NCI-H187 treated with DMSO at 0.1 percent for 48 hours (cell line): ENCODE measurements at places on chromosomes 3 and 15.

DNA sequence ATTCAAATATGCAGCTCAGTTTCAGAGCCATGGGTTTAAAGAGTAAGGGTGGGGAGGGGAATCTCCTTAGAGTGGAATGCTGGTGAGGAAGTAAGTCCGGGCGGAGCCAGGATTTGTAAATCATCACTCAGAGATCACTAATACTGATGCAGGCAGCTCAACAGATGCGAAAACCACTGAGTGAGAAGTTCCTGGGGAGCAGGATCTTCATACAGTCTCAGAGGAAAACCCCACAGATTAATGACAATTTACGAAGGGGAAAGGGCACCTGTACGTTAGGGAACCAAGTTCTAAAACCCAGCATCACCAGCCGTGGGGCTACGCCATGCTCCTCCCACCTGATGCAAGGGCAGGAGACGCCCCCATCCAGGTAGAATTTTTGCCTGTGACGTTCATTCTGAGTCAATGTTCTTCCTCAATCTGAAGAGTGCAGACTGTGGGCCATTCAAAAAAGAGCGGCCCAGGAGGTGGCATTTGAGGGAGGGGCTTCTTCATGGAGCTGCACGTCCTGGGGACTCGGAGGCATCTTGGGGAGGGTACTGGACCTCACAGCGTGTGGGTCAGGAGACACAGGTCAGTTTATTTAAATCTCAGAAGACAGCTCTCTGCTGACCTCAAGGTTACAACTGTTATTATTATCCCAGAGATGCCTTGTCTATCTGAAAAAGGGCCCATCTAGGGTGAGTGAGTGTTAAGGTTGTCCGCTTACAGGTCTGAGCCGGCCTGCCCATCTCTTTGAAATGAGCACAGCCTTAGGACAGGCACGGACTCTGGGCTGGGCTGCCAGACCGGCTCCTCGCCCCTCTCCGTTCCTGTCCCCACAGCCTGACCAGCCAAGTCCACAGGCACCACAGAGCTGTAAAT lies 228.0 kb downstream of the XXYLT1 start:
- no peak for DNase-seq

DNA sequence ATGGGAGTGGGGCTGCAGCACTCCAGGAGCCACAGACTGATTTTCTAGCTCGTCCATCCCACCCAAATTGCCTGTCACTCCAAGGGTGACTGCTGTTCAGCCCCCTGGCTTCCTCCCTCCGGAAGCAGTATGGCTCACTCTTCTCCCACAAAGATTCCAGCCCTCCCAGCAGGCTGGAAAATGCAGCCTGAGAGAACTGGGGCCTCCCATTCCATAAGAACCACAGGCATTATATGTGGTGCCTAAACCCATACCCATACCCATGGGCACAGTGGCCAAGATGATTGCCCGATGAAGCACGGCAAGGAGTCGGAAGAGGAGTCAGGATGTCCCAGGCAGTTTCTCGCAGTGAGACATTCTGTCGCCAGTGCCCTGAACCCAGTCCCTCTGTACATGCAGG lies 6.0 kb upstream of the VILL start:
- no peak for DNase-seq

GRCh38 chr15:33561407-33561806 lies 250.6 kb downstream of the RYR3 start:
- DNase-seq = no peak

DNA sequence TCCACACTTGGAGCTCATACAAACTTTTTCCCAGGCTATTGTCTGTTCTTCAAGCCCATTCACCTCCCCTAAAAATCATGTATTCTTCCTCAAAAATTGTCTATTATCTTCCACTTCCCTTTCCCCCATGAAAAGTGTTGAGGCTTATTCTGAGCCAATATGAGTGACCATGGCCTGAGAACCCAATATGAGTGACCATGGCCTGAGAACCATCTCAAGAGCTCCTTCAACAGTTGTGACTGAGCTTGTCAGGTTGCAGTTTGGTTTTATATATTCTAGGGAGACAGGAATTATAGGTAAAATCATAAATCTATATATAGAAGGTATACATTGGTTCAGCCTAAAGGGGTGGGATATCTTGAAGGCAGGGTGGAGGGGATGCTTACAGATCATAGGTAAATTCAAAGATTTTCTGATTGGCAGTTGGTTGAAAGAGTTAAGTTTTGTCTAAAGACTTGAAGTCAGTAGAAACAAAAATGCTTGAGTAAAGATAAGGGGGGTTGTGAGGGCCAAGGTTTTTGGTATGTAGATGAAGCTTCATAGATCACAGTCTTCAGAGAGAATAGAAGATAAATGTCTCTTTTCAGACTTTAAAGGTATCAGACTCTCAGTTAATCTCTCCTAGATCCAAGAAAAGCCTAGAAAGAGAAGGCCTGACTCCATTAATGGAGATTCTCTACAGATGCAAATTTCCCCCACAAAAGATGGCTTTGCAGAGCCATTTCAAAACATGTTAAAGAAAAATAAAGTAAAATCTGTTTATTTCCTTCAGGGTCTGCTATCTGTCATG lies 95.8 kb downstream of the TGFBR2 start:
- no peak for DNase-seq

- DNase-seq = no peak
Observed at GRCh38 chr3:11373235-11373634, 101.0 kb downstream of the ATG7 start.

DNA sequence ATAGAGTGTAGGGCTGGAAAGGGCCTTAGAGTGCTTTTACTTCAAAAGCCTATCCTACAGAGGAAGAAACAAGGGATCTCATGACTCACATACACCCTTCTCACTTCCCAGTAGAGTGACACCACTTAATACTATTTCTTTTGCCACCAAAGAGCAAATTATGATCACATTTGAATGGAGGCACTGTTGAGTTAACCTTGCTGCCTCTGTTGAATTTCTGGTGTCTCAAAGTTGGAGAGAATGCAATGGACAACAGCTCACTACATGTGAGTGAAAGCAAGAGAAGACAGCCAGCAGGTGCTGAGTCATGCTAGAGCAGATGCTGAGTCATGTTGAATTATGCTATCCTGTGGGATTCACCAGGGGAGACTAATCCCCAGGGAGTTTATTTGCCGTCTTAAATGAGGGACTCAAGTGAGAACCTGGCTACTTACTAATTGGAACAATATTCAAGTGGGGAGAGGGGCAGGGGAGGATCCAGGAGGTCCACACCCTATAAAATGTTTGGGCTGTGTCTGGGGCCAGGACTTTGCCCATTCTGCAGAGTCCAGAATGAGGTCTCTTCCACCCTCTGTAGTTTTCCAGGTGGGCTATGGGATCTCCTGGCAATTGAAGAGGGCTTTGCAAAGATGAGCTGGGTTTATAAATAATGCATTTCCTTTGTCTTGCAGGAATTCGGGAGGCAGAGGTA lies 35.8 kb downstream of the ST8SIA2 start:
- no peak for DNase-seq

GRCh38 chr15:89667706-89667960 lies 11.5 kb downstream of the PLIN1 start:
- no peak for DNase-seq

DNA sequence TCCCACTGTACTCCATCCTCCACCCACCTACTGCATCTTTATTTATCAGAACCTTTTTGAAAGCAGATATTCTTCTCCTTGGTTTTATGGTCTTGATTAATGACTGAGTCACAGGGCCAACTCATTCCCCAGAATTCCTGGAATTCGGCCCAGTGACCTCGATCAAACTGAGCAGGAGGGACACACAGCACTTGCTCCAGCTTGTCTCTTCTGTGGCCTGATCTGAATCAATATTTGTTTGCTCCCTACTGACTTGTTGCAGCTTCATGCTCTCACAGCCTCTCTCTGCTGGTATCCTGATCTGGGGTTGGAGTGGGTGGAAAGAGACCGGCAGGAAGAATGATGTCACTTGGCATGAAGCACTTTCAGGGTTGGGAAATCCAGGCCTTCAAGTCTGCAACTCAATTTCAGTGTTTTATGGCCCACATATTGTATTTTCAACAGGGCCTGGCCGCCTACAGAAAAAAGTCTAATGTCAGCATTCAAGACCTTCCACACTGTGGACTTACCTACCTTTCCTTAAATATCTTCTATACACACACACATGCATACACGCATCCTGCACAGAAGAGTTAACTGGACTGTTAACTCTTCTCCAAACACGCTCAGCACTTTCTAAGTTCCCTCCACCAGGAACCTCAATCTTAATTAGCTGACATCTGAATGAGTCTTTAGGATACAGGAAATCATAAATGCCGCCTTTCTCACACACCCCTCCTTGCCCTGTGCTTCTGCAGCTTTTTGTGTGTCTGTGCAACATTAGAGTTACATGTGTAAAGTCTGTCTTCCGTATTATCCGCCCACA lies 4.6 kb downstream of the ANXA2 start:
- peak; percentile 8 for DNase-seq

GRCh38 chr15:99155961-99156443 lies 51.1 kb downstream of the SYNM start:
- DNase-seq = no peak

GRCh38 chr3:156661155-156661554 lies 13.2 kb upstream of the TIPARP start:
- DNase-seq = no peak

DNA sequence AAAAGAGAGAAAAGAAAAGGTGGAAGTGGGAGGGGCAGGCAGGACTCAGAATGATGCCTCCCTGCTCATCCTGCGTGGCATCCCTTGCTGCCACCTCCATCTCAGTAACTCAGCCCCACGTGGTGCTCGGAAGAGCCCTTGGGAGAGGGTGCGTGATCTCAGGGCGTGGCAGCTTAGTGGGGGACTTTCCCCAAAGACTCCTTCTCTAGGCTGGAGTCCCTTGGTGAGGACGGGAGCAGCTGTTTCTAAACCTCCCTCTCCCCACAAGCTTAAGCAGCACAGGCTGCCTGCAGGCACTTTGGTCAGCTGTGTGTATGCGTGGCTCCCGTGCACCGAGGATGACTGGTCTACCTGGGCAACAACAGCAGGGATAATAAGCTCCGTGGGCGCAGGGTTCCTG lies 7.4 kb upstream of the ANPEP start:
- DNase-seq = no peak

GRCh38 chr3:129281726-129282125 lies 3.1 kb downstream of the HMCES start:
- DNase-seq = no peak

- no peak for DNase-seq
Observed at GRCh38 chr3:188218603-188219002, 64.6 kb downstream of the LPP start.

GRCh38 chr3:62827550-62827949 lies 47.7 kb downstream of the CADPS start:
- no peak for DNase-seq

GRCh38 chr3:10417847-10418246 lies 87.5 kb downstream of the ATP2B2 start:
- DNase-seq = no peak

DNA sequence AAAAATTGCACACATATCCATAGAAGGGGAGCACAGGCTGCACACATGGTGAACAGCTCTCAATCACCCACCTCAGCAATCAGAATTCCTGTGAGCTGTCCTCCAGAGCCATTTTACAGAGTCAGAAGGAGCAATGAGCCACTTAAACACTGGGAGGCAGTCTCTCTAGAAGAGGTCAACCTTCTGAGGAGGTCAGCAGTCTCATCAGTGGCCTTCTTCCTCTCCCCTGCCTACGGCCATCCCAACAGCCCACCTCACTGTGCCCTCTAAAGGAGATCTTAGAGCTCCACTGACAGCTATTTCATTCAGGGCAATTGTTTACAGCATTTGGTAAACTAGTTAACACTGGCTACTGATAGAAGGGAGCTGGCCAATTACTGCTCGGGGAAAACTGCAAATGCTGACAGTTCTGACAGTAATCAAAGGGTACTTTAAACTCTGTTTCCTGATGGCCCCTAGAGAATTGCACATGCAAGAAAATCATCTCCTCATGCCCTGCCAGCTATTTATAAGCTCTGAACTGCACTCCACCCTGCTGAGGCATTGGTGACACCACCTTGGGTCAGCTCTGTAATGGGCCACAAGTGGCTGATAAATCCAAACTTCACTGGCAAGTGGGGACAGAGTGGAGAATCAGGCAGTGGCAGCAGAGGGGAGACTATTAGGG lies 42.1 kb upstream of the TSPAN3 start:
- no peak for DNase-seq

- no peak for DNase-seq
Observed at GRCh38 chr15:86701611-86701963, 621.9 kb downstream of the AGBL1 start.

GRCh38 chr15:76996526-76997401 lies 1.8 kb downstream of the PSTPIP1 start:
- DNase-seq = no peak

GRCh38 chr3:187628169-187628568 lies 42.0 kb downstream of the SST start:
- DNase-seq = peak; percentile 43
